NCI-H1048 (cell line): ENCODE measurements at places on chromosomes 7 and 10.

DNA sequence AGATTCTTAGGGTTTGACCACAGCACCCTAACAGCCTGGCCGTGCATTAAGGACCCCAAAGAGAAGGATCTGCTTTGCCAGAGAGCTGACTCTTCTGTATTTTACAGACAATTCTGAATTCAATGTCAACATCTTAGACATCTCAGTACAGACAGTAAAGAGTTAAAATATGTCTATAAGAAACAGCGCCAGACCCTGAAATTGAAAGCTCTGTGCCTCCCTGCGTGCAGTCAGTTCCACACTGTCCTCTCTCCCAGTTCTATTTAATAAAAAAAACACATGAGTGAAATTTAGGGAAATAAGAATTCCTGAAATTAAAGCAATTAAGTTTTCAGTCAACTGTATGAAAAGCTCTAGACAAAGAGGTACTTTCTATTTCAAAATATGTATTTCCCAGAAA lies 45.1 kb downstream of the MET start:
- DNase-seq: peak; percentile 12

- DNase-seq: no peak
Observed at GRCh38 chr7:105623378-105623777, 42.1 kb upstream of the EFCAB10 start.

DNA sequence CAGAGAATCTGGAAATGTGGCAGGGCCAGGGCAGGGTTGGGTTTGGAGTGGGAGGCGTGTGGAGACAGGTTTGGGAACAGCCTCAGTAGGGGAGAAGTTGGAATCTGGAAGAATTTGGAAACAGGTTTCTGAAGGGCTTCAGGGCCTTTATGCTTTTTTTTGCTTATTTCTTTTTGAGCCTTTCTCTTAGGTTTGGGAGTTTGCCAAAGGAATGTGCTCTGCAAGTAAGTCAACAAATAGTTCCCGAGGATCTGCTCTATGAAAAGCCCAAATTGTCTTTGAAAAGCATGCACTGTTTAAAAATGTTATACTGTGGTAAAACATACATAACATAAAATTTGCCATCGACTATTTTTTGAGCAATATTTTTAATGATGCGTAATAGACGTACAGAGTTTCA lies 86.7 kb upstream of the ADRB1 start:
- no peak for DNase-seq

GRCh38 chr10:119860866-119861607 lies 11.6 kb downstream of the MCMBP start:
- DNase-seq: no peak

DNA sequence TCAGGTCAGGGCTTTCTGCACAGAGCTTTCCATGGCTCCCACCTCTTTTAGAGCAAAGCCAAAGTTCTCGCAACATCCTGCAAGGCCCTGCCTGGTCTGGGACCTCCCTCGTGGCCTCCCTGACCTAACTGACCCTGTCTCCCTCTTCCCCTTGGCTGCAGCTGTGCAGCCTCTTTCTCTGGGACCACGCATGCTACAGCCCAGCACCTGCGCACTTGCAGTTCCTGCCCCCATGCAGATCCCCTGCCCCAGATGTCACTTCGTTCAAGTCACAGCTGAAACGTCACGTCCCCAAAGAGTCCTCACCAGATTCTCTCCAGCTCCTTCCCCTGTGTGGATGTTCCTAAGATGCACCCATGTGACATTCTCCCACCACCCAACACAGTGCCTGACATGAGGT lies 61.2 kb upstream of the ZNF716 start:
- DNase-seq: no peak

DNA sequence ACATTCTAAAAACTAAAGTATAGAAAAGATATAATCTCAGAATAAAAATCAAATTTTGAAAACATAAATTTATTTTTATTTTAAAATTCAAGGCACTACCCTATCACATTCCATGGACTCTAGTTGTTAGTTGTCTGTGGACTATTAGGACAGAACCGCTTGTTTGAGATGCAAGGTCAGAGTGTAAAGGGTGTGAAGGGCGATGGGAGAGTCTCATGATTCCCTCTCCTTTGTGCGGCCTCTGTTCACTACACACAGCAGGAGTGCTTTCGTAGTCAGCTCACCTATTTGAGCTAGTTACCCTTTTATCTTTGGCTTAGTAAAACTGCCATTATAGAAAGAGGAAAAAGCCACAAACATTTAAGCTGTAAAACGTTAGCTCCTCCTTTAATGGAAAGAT lies 189.8 kb upstream of the TEX47 start:
- no peak for DNase-seq

DNA sequence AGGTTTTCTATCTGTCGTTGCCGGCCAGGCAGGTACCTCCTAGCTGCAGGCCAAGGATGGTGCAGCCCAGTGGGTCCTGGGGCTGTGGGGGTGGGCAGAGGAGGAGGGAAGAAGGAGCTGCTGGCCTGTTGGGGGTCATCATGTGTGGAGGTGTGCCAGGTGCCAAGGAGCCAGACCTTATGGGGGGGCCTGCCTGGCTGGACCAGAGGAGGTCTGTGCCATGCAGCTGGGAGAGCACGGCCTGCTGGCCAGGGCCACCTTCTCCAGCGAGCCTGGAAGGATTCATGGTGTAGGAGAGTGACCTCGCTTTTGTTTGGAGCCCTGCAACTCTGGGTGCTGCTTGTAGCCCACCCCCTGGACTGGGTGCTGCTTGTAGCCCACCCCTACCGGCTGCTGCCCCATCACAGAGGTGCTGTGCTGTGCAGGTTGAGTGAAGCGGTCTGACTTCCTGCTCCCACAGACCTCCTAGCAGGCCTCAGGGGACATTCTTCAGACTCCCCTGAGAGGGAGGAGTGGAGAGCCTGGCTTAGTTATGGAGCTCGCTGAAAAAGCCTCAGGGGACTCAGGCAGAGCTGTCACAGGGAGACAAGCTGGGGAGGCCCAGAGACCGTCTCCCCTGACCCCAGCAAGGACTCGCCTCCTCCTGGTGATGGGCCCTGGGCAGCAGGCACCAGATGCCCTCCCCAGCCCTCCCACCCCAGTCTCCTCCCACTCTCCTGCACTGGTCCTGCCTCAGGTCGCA lies 67.7 kb upstream of the AQP1 start:
- DNase-seq: no peak
